ENCODE measurements at places on chromosomes 5 and 9.

DNA sequence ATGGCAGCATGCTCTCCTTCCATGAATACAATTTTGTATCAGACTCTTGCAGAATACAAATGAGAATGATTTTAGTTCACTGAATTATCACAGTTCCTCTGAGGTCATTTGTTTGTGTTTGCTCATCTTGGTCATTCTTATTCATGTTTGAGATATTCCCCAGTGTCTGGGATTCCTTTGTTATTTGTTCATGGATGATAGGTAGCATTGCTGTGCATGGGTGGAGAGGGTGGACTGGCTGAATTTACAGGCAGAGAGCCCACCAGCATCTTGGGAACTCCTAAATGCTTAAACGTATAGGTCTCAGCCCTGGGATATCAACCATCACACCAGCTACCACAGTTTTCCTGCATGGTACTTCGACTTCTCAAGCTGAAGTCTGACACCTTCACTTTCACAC, 459.8 kb downstream of the CCDC171 start:
- DNase-seq = peak; percentile 83

GRCh38 chr5:80341016-80341775, 21.4 kb downstream of the SPZ1 start:
- DNase-seq = no peak

DNA sequence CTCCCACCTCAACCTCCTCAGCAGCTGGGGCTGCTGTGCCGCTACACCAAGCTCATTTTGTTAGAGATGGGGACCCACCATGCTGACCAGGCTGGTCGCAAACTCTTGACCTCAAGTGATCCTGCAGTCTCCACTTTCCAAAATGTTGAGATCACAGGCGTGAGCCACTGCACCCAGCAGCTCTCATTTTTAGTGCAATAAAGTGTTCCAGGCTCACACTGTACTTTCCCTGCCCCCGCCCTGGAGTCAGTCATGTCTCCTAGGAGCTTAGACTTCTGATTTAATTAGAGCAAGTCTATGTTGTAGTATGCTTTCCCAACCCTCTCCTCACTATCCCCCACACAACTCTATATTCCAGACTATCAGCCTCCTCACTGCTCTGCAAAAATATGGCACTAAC, 238.0 kb upstream of the ACTBL2 start:
- no peak for DNase-seq

GRCh38 chr9:12640016-12640587, 53.1 kb upstream of the TYRP1 start:
- peak; percentile 78 for DNase-seq

DNA sequence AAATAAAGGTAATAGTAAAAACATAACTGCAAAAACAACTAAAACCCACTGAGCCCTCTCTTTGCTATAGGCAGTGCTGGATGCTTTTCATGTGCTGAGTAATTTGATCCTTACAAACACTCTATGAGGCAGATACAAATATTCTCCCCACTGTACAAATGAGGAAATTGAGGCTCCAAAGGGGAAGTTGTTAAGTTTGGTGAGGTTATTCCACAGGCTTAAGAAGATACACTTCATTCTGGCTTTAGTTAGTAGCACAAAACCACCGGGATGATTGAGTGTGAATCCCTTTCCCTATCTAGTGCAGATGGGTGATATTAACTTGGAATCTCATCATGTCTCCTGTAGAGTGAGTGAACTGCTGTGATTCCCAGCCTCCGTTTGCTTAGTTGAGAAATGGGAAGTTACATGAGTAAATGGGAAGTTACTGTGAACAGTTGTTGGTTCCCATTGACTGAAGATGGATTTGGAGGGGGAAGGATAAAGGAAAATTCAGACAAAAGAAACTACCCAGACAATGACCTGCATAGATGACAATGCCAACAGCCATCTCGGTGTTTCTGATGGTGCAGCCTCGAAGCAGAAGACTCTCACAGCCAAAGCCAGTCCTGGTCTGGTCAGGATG, 208.3 kb downstream of the ATP10B start:
- DNase-seq = no peak

- DNase-seq = peak; percentile 50
Observed at GRCh38 chr5:130109152-130109551, 204.9 kb downstream of the CHSY3 start.

DNA sequence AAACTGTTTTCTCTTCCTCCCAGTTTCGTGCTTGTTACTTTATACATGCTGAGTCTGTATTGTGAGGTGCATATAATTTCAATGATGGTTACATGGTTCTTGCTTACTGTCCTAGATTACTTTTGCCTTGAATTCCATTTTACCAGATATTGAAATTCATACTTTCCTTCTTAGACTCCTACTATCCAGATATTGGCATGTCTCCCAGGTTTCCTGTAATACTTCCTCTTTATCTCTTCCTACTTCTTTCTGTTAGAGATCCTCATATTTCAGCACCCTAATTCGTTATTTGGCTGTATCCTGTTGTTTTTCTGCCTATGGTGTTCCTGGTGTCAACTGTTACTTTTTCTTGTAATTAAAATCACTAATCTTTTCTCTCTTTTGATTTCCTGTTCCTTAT, 522.1 kb downstream of the CCDC171 start:
- no peak for DNase-seq

- DNase-seq = no peak
Observed at GRCh38 chr5:132058646-132059042, 1.8 kb upstream of the IL3 start.

DNA sequence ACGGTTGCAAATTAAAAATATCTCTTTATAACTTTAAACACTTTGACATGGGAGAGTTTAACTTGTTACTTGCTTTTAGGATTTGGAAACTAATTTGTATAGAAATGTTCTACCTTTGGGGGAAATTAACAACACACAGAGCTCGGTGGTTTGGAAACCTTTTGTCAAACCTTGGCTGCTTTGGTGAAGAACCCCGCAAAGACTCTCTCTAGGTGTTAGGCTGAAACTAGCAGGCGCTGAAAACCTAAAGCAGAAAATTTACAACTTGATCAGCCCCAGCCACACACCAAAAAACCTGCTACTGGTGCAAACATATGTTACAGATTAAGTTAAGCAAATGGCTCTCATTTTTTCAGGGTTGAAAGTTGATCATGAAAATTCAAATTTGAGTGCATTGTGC, 25.8 kb downstream of the NR2F1 start:
- no peak for DNase-seq

GRCh38 chr9:91422758-91423711, 597 bp downstream of the NFIL3 start:
- DNase-seq = peak; percentile 78
